Cardiac fibroblast (primary cell): ENCODE measurements at places on chromosomes 16 and 17.

DNA sequence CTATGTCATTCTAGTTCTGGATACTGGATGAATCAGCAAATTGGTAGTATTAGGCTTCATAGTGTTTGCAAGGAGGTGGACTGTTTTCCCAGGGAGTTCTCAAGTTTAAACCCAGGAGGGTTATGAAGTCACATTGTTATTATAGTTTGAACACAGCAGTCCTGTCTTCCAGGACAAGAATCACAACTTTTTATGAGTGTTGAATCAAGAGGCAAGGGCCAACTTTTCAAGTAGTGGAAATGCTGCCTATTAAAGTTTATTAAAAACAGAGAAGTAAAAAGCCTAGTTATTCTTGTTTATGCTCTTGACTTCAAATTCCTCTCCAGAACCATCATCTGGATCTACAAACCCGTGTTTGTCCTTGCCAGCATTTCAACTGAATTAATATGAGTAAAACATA lies 86.3 kb upstream of the GOT2 start:
- no peak for DNase-seq

DNA sequence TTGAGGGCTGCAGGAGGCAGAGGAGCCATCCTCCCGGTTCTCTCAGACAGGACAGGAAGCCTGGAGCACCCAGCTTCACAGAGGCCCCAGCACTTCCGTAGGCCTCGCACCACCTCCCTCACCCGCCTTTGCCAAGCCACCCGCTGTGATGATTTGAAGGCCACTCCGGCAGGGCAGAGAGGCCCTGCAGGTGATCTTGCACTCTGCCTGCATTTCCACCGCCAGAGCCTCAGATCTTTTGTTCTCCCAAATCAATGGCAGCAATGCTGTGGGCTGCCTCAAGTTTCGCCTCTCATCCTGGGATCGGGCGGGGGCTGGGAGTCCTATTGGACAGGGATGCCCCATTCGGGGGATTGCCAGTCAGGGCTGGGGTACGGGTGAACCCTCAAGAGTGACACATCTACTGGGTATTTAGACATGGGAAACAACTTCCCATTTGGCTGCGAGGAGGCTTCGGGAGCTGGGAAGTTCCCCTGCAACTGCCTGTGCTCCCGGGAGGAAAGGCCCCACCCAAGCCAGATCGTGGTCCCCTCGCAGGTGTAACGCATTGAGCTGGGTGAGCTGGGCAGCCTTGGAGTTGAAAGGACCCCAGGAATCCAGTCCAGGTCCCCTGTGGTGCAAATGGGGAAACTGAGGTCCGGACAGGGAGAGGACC lies 34.8 kb upstream of the PEMT start:
- DNase-seq: no peak

DNA sequence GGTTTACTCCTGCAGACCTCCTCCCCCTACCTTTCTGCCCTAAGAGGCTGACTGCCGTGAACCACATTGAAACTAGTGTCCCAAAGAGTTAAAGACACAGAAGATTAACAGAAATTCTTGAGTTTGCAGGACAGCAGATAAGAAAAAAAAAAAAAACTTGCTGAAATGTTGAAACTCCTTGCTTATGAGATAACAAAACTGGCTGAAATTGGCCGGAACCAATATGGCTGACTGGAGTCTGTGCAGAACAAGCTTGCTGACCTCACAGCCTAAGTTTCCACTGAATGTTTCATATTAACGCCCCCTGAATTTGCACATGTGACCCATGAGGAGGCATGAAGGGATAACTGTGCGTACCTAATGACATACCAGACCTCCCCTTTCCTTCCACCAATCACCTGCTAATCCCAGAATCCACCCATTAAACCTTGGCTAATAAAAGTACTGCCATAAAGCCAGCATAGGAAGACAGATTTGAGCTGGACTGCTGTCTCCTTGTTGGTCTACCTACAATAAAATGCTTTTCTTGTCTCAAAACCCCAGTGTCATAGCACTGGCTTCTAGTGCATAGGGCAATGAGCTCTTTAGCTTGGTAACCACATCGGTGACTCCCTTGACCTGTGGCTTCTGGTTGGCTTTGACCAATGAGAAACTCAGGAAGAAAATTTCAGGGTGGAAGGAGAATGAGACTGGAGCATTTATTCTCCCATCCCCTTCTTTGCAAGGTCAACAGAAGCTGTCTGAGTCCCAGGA lies 80.1 kb downstream of the PMP22 start:
- peak; percentile 19 for DNase-seq

DNA sequence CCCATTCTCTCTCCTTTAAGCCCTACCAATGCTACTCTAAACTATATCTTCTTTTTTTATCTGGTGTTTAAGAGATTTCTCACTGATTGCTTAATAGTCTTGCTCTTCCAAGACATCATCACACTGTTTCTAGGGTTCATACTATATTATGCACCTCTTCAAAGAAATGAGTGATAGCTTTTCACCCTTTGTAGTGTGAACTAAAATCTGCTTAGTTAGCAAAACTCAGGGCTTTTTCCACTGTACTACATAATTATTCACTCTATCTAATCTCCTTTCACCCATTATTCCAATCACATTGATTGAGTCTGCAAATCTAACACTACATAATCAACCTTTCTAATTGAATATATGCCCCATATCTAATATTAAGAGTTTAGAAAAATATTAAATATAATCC lies 456.0 kb upstream of the SOX9 start:
- no peak for DNase-seq

- DNase-seq: no peak
Observed at GRCh38 chr17:54368906-54369305, 531.7 kb upstream of the TOM1L1 start.

DNA sequence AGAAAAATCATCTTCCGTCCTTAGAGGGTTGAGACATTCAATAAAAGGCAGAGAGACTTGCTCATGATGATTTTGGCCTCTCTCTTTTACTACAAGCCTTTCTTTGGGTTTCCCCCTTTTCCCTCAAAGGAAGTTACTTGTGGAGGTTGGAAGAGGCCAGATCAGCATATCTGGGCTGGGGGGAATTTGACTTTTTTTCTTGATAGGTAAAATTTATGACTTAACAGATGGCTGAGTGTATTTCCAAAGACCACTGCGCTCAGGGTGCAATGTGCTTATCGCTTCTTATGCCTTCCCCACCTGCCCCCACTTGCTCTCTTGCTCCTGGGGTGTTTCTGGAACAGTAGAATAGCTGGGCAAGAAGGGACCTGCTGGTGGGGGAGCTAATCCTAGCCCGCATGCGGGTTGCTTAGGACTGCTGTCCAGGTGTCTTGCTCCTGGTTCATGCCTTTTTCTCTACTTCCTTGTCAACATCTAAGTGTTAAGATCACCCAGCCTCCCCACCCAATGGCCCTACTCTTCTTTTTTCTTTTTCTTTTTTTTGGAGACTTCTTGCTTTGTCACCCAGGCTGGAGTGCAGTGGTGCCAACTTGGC lies 131.9 kb downstream of the MSI2 start:
- DNase-seq: no peak

- DNase-seq: no peak
Observed at GRCh38 chr17:3019761-3020160, 43.6 kb downstream of the OR1D5 start.

DNA sequence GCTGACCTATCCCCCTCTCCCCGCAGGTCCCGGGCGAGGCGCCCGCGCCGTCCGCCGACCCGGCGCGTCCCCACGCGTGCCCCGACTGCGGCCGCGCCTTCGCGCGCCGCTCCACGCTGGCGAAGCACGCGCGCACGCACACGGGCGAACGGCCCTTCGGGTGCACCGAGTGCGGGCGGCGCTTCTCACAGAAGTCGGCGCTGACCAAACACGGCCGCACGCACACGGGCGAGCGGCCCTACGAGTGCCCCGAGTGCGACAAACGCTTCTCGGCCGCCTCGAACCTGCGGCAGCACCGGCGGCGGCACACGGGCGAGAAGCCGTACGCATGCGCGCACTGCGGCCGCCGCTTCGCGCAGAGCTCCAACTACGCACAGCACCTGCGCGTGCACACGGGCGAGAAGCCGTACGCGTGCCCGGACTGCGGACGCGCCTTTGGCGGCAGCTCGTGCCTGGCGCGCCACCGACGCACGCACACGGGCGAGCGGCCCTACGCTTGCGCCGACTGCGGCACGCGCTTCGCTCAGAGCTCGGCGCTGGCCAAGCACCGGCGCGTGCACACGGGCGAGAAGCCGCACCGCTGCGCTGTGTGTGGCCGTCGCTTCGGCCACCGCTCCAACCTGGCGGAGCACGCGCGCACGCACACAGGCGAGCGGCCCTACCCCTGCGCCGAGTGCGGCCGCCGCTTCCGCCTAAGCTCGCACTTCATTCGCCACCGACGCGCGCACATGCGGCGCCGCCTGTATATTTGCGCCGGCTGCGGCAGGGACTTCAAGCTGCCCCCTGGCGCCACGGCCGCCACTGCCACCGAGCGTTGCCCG lies 10.3 kb downstream of the ZNF771 start:
- peak; percentile 88 for DNase-seq

DNA sequence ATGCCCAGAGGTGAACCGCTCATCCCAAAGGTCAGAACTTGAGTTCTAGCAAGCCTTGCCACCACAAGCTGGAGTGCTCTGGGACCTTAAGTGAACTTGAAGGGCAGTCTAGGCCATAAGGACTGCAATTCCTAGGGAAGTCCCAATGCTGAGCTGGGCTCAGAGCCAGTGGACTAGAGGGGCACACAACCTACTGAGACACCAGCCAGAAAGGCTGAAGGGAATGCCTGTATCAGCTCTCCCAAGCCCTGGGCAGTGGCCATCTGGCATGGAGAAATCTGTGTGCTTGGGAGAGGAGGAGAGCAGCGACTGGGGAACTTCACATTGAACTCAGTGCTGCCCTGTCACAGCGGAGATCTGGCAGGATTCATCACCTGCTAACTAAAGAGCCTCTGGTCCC lies 201.3 kb downstream of the CEP112 start:
- no peak for DNase-seq

- DNase-seq: peak; percentile 63
Observed at GRCh38 chr17:79930877-79931816, 91.9 kb upstream of the CBX4 start.
